HCT116 (cell line): ENCODE measurements at places on chromosomes 1 and 21. TPM values are rescaled to one million over a fixed set of nuclear protein-coding genes. Genes with fewer than 3 reads are reported as not detected.

DNA sequence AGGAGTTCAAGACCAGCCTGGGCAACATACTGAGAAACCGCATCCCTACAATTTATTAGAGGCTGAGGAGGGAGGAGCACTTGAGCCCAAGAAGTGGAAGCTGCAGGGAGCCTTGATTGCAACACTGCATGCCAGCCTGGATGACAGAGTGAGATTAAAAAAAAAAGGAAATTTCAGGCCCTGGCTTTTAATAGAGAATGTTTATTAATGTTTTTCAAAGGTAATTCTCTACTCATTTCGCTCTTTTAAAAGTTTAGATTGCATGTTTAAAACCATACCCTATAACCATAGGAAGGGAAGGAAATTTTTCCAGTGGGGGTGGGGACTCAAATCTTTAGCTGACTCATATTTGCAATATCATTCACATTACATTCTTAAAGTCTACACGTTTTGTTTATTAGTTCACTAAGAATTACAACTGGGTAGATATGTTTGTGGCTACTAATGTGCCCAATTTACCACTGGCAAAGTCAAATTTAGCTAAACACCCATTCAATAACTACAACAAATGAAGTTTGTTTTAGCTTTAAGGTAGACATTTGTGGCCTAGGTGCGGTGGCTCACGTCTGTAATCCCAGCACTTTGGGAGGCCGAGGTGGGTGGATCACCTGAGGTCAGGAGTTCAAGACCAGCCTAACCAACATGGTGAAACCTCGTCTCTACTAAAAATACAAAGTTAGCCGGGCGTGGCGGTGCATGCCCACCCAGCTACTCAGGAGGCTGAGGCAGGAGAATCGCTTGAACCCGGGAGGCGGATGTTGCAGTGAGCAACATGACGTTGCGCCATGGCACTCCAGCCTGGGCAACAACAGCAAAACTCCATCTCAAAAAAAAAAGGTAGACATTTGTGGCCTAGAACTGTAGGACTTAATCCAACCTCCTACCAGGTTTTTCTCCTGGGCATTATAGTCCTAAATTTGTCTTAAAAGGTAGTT lies 5.0 kb downstream of the KDM5B start:
- DNase-seq = peak; percentile 46

GRCh38 chr1:55316502-55316901 lies 101.3 kb upstream of the USP24 start:
- no peak for DNase-seq

GRCh38 chr1:30748098-30748698 lies 9.4 kb downstream of the LAPTM5 start:
- no peak for DNase-seq

Gene PADI3
- 0.93 TPM for total RNA-seq

- DNase-seq = no peak
These were observed 14.5 kb downstream of the HHAT start for GRCh38 chr1:210342986-210343780.

DNA sequence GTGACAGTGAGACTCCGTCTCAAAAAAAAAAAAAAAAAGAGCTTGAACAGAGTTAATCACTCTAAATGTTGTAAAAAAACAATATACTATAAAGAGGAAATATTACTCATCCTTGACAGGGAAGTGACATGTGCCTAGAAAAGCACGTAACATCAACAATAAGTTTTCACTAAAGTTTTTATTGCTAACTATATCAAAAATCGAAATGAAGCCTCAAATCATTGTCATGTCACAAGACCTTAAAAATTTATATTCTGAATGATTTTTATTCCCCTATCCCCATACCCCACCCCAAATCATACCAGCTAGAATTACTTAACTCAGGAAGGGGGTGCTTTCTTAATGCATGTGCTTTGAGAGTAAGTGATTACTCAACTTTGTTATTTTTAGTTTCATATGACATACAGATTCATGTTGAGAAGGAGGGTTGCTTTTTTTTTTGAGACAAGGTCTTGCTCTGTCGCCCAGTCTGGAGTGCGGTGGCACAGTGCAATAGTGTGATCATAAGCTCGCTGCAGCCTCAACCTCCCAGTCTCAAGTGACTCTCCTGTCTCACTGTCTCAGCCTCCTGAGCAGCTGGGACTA lies 53.6 kb upstream of the MUTYH start:
- no peak for DNase-seq

DNA sequence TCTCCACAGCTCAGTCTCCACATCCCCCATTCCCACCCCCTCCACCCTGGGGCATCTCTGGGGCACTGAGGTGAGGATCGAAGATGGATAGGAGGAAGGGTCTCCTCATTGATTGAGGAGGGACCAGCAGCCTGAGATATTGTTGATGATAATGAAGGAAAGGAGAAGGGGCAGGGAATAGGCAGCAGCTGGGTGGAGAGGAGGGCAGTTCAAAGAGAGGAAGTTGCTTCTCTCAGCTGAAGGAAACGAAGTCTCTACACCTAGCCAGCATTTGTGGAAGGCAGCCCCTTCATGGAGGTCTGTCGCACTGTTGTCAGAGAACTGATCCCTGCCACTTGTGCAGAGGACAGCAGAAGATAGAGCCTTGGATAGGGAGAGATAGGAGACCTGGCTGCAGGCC lies 5.7 kb downstream of the KNCN start:
- no peak for DNase-seq

GRCh38 chr21:42676808-42677207 lies 23.4 kb downstream of the PDE9A start:
- DNase-seq = no peak

DNA sequence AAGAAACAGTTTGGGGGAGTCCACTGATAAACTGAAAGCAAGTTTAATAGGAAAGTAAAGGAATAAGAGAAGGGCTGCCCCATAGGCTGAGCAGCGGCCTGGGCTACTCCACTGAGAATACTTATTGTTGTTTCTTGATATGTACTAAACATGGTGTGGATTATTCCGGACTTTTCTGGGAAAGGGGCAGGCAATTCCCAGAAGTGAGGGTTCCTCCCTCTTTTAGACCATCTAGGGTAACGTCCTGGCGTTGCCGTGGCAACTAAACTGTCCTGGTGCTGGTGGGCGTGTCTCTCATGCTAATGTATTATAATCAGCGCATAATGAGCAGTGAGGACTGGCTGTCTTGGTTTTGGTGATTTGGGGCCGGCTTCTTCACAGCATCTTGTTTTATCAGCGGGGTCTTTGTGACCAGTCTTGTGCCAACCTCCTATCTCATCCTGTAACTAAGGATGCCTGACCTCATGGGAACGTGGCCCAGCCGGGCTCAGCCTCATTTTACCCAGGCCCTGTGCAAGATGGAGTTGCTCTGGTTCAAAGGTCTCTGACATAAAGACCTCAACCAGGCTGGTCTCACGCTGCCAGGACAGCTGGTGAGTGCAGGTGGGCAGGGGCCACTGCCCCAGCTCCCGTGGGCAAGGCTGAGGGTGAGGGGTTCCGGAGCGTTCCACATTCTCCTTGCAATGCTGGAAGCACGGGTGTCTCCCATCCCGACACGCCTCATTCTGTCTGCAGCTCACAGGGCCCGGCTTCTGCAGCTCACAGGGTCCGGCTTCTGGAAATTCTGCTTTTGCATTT lies 19.6 kb upstream of the C1orf159 start:
- no peak for DNase-seq

Gene FMOD
- not detected for total RNA-seq

DNA sequence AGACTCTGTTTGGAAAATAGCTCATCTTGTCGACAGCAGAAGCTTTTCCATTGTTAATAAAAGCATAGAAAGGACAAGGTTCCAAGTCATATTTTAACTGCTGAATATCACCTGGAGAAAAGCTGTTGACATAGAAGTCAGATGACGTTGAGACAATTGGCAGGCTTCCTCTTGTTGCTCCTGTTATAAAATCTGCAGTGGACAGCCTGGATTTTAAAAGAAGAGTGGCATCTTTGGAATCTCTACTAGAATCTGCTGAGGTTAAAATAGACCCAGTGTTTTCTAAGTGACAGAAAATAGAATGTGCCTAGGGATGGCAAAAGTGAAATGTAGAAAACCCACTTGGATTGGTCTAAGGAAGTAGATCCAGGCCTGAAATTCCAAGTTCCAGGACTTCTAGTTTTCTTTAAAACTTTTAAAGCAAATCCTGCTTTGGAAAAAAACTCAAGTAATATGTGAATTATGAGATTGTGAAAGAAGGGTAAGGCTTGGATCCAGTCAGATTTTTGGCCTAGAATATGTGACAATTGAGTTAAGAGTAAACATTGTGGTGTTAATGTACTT lies 53.6 kb upstream of the NEXN start:
- no peak for DNase-seq
